PC-3 (cell line): ENCODE measurements at places on chromosomes 7 and 10.

DNA sequence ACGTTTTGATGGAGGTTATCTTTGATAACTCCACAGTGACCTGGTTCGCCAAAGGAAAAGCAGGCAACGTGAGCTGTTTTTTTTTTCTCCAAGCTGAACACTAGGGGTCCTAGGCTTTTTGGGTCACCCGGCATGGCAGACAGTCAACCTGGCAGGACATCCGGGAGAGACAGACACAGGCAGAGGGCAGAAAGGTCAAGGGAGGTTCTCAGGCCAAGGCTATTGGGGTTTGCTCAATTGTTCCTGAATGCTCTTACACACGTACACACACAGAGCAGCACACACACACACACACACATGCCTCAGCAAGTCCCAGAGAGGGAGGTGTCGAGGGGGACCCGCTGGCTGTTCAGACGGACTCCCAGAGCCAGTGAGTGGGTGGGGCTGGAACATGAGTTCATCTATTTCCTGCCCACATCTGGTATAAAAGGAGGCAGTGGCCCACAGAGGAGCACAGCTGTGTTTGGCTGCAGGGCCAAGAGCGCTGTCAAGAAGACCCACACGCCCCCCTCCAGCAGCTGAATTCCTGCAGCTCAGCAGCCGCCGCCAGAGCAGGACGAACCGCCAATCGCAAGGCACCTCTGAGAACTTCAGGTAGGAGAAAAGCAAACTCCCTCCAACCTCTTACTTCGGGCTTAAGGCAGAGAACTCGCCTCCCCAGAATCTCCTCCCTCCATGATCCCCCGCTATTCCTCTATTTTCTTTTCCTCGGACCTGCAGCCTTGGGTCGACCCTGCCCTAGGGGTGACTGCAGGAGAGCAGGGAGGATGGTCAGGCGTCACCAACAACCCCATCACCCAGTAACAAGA is at the start of gene SERPINE1:
TSS of gene SERPINE1 (plus strand) at position 454 of the 809 bp plus-strand sequence. CDS start 1,290 bp downstream, outside the sequence.
- peak within 1 kb of the TSS; percentile 52 for H3K4me3 ChIP-seq
- H3K27ac ChIP-seq, result 0 out of 2 replicates have a peak within 1 kb of the TSS, but pooled peaks have one; percentile 21
- H3K4me1 ChIP-seq, result peaks cover 39% of the 10 kb centered on the region
- no peaks in the 10 kb centered on the region for H3K36me3 ChIP-seq
- peak; percentile 62 for DNase-seq

- H3K4me1 ChIP-seq, result peaks cover 4% of the 10 kb centered on the region; the same call in 1 of the 2 replicates
- no peaks in the 10 kb centered on the region for H3K27me3 ChIP-seq
- DNase-seq, result peak; percentile 73
- H3K27ac ChIP-seq, result no peak overlapping the region
- no peaks in the 10 kb centered on the region for H3K36me3 ChIP-seq
- H3K4me3 ChIP-seq, result no peak overlapping the region
Measured at GRCh38 chr7:95246831-95247370, 77.4 kb downstream of the PON1 start.

- 0 out of 2 replicates have a peak, but pooled peaks cover 3% of the 10 kb centered on the region for H3K36me3 ChIP-seq
- H3K4me1 ChIP-seq, result peaks cover 9% of the 10 kb centered on the region
- DNase-seq, result peak; percentile 90
- no peaks in the 10 kb centered on the region for H3K27me3 ChIP-seq
Measured at GRCh38 chr10:63376560-63377304, 89.0 kb downstream of the JMJD1C start.

- no peak for DNase-seq
- H3K36me3 ChIP-seq, result no peaks in the 10 kb centered on the region
Measured at GRCh38 chr7:68922850-68923249, 675.4 kb upstream of the AUTS2 start.
